Effector memory CD8-positive, alpha-beta T cell (primary cell): ENCODE measurements at places on chromosomes 6 and 20.

DNA sequence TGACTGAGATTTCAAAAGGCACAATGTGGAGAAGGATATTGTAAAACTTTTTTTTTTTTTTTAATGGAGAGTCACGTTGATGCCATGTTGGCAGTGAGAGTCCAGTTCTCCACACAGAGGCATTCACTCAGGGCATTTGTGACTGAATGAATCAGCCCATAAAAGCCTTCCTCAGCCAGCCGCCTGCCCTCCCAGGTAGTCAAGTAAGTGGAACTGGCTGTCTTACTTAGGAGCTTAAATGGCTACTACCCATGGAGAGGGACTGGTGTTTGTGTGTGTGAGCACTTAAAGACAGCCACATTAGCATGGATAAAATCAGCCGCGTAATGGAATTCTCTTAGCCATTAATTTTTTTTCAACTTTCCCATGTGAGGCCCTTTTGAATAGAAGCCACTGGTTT lies 12.6 kb downstream of the AAR2 start:
- no peak for DNase-seq

- DNase-seq: no peak
These were observed 223.1 kb upstream of the PDE10A start for GRCh38 chr6:165886169-165886568.

GRCh38 chr6:2877960-2878359 lies 25.1 kb downstream of the SERPINB9 start:
- no peak for DNase-seq

- no peak for DNase-seq
These were observed 256 bp upstream of the OVOL2 start for GRCh38 chr20:18057994-18058349.

GRCh38 chr6:37589941-37590340 lies 90.2 kb upstream of the CCDC167 start:
- no peak for DNase-seq

- no peak for DNase-seq
These were observed 5.0 kb downstream of the SMIM28 start for GRCh38 chr6:138382498-138383265.

- DNase-seq: no peak
These were observed 84.6 kb downstream of the ANKS1A start for GRCh38 chr6:34973547-34974248.

DNA sequence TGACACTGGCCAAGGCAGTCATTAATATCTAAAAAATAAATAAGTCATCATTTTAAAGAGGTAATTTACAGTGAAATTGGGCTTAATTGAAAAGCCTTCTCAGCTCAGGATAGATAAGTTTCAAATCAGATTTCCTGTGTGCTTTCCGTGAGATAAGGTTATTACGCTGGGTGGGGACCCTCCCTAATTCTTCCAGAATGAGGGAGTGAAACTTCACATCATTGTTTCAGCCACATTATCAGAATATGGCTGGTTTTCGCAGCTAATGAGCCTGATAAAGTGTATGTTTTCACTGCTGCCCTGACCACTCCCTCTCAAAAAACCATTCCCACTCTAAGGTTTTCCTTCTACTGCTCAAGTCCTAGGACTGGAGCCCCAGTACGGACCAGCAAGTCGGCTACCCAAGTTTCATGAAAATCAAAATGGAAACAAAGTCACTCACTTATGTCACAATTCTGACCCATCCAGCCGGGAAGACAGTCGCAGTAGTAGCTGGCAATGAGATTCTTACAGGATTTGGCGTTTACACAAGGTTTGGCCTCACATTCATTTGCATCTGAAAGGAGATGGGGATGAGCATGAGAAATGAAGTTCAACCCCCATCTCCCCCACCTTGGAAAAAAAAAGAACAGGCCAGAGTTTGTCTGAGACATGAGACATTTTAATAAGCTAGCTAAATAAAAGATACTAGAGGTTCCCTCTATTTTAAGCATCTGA lies 24.6 kb downstream of the JAG1 start:
- no peak for DNase-seq

DNA sequence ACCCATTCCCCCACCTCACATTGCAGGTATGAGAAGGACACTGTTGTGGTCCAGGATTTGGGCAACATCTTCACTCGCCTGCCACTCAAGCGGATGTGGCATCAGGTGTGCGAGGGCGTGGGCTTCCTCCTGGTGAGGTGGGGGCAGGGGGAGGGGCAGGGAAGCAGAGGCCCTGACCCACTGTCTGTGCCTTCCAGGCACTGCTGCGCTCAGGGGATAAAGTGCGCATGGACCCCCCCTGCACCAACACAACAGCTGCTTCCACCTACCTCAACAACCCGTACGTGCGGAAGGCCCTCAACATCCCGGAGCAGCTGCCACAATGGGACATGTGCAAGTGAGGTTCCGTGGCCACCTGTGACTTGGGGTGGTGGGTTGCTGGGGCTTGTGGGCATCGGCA lies 3.7 kb downstream of the CTSA start:
- DNase-seq: no peak

DNA sequence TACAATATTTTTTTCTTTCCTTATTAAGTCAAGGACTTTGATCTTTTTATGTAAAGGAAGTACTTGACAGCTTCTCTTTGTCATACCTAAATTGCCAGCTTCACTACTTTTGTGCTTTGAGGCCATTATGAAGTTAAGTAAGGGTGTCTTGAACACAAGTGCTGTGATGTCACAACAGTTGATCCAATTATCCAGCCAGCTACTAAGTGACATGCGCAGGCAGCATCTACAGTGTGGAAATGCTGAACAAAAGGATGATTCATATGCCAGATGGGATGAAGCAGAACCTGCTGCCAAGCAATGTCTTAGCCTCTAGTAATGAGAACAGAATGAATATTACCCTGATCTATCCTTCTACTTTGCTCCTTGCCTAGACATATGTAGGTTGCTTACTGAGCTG lies 68.3 kb upstream of the TMEM244 start:
- no peak for DNase-seq

GRCh38 chr6:101851911-101852310 lies 458.4 kb downstream of the GRIK2 start:
- no peak for DNase-seq

GRCh38 chr20:51750037-51750769 lies 18.0 kb downstream of the ATP9A start:
- DNase-seq: no peak

DNA sequence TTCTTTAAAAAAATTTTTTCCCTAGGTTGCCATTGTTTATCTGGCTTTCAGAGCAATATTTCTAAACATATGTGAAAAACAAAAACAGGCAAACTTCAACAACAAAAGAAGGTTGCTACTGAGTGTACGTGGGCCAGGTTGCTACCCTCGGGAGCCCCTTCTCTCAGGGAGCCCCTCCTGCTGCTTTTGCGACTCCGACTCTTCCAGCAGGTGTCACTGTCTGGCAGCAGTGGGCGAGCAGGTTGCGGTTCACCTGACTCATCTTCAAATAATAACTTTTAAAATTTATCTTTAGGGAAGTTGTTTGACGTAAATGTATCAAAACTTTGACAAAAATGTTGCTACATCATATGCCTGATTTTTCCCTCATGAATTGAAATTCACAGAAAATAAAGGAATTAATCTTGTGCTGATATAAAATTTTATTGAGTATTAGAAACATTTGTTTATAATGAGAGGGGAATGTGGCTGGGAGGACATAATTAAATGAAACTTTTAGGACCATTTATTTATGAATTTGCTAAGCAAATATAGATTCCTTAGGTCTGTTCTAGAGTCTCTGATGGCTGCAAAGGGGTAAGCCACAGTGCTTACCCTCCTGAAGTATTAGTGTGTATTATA lies 138.8 kb downstream of the HIVEP1 start:
- peak; percentile 13 for DNase-seq

DNA sequence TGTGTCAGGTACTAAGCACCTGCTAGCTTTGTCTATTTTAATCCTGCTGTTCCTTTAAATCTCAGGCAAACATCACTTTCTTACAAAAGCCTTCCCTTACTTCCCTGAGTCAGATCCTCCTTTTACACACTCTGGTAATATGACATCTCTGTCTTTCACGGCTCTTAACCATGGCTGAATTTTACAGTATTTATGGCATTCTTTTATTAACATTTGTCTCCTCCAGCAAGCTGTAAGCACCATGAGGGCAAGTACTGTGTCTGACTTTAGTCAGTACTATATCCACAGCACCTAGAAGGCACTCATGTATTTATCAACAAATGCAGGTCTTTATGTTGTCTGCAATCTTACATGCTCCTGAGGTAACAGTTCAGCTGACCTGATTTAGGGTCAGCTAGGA lies 33.7 kb upstream of the HBS1L start:
- DNase-seq: no peak

GRCh38 chr6:75412969-75413662 lies 80.5 kb downstream of the FILIP1 start:
- no peak for DNase-seq

DNA sequence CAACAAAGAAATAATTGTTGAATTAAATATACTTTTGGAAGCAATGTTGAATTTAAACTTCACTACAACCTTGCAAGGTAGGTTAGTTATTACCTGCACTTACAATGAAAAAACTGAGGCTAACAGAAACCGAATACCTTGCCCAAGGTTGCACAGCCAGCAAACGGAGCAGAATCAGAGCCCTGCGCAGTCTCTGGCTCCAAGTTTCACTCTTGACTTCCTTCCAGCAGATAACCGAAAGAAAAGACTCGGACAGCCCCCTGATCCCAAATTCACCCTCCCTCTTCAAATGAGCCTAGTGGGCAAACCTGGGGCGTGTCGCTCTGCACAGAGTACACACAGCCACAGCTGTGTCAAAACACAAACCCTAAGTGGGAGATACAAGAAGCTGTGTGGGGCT lies 72.1 kb upstream of the FOXQ1 start:
- no peak for DNase-seq

DNA sequence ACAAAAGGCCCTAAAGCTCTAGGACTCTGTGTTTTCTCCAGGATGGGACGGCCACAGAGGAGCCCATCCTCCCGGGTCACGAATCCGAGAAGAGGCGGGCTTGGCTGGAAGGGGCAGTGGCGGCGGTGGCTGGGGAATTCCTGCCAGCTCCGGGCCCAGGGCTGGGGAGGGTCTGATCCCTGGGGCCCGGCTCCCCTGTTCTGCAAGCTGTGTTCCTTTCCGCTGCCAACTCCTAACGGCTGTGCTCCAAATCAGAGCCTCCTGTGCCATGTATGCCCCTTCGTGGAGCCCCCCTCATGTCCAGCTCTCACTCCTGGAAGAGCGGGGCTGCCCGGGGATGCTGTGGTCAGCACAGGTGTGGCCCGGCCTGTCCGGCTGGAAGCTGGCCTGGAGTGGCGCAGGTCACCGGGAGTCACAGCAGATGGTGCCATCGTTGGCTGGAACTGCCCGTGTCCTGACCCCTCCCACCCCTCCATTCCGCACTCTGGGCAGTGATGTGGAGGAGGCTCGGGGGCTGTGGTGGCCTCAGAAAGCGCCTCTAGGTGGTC lies 88.2 kb upstream of the MPC1 start:
- DNase-seq: no peak

DNA sequence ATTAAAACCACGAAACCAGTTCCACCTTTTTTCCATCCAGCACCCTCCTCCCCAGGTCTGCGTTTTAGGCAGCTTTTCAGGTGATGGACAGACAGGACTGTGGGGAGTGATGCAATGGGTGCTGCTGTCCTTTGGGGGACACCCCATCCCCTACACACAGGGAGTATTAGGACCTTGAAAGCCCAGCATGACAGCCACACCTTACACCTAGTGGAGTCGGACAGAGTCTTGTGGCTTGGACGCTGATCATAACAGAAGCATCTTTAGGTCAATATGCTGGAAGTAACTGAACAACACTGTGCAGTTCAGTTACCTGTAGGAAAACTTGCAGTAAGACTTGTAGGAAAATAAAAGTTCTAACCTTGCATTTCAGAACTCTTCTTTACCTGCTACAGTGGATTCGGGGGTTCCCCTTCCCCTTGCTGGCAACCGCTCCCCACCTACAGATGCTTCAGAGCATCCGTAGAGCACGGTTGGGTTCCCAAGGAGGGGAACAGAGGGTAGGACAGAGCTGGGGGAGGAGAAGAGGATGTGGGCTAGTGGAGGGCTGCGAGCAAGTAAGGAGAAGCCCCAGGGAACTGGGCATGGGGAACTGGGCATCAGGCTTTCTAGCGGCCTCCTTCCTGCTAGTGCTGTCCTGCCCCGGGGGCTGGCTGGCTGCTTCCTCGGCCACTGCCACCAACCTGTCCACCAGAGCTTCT lies 31.7 kb downstream of the PLEKHG1 start:
- no peak for DNase-seq

DNA sequence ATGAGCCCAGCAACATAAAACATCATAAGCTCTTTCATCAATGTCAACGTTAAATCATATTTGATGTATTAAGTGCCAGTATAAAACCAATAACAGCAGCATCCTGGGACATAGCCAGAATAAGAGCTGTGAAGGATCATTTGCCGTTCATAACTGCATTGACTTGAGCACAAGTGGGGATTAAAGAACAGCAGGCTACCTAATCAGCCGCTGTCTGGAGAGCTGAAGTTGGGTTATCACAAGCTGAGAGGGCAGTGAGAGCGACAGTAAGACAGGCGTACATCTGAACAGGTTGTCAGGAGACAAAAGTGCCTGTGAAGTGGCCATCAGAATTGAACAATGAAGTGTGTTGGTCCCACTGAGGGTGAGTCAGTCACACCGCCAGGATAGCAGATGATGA lies 269.6 kb downstream of the GRIK2 start:
- DNase-seq: no peak

GRCh38 chr6:155040154-155040553 lies 45.0 kb downstream of the TIAM2 start:
- no peak for DNase-seq

DNA sequence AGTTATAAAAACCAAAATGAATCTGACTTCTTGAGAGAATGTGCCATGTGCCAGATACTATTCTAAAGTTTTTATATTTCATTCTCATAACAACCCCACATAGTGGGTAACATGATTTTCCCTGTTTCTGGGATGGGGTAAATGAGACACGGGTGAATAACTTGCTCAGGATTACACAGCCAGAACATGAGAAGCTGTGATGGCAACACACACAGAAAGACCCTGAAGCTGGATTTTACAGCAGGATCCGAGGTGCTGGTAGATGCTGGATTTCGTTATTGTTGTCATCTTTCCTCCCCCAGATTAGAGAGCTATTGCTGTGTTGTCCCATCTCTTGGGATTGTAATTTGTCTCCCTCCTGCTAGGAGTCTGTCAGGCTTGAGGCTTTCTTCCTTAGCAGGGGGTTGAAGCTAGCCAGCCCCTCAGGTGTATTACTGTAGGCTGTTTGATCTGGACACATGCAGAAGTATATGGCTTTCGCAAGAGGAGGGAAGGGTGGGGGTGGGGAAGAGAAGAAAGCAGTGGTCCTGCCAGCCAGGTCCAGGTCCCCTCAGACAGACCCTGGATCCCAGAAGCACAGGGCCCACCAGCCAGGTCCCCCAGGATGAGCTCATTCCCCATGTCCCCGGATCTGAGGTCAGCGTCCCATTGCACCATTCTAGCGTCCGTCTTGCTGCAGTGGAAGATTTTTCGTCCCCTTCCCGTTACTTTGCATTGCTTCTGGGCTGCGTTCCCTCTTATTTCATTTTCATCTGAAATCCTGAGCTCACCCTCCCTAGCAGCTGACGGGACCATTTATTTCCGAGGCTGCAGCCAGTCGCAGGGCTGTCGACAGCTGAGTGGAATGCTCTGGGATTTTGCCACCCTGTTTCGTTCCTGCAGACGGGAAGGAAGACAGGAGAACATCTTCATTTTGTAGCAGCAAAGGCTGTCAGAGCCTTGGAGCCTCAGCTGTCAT lies 7.3 kb upstream of the KCNG1 start:
- DNase-seq: no peak
